Immature natural killer cell (primary cell): ENCODE measurements at places on chromosomes 4 and X.
A peak's percentile ranks its signal among the peaks of the same experiment; 100 is the strongest.

DNA sequence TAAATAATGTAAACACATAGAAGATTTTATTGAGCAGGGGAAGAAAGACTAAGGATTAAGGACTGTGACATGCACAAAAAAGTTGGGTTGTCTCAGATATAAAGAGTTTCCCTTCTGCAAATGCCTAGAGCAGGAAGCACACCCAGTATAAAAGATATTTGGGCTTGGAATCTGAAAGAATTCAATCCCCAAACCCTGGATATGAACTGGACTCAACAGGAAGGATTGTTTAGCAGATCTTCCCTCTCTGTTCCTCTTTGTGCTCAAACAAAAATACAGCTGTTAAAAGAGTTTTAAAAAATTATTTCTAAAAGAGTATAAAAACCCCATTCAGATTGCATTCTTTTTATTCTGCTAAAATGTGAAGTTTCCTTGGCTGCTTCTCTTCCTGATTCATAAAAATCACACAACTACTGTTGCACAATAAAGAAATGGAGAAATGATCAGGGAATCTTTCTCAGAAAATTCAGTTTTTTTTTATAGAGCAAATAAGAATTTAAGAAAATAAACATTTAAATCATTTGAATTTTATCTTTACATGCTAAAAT lies 71.4 kb downstream of the PDLIM5 start:
- no peaks in the 10 kb centered on the region for H3K27me3 ChIP-seq
- no peaks in the 10 kb centered on the region for H3K36me3 ChIP-seq
- no peak for DNase-seq
- no peak overlapping the region for H3K4me3 ChIP-seq
- H3K27ac ChIP-seq: no peak overlapping the region

- no peak overlapping the region for H3K4me3 ChIP-seq
- no peak overlapping the region for H3K27ac ChIP-seq
- no peaks in the 10 kb centered on the region for H3K36me3 ChIP-seq
- peak; percentile 9 for DNase-seq
Measured at GRCh38 chr4:149980941-149981340, 97.3 kb upstream of the DCLK2 start.

DNA sequence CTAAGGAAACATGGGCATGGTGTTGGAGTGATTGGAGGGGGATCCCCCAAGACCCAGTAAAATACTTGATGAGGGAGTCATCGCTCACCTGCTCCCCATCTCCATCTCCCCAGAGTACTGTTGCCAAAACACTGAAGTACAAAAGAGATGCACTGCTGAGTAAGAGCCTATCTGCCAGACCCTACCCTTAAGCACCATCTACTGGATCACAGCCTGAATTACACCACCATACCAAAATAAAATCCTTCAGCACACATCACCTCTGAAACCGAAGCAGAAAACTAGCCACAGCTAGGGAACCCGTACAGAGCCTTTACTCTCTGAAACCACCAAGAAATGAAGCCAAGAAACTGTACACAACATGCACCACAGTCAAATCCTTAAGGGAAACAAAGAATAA lies 466.3 kb upstream of the ACTRT1 start:
- H3K36me3 ChIP-seq: no peaks in the 10 kb centered on the region
- H3K27ac ChIP-seq: no peak overlapping the region
- H3K27me3 ChIP-seq: peaks cover 3% of the 10 kb centered on the region
- H3K4me1 ChIP-seq: no peaks in the 10 kb centered on the region
- no peak for DNase-seq
- no peak overlapping the region for H3K4me3 ChIP-seq

DNA sequence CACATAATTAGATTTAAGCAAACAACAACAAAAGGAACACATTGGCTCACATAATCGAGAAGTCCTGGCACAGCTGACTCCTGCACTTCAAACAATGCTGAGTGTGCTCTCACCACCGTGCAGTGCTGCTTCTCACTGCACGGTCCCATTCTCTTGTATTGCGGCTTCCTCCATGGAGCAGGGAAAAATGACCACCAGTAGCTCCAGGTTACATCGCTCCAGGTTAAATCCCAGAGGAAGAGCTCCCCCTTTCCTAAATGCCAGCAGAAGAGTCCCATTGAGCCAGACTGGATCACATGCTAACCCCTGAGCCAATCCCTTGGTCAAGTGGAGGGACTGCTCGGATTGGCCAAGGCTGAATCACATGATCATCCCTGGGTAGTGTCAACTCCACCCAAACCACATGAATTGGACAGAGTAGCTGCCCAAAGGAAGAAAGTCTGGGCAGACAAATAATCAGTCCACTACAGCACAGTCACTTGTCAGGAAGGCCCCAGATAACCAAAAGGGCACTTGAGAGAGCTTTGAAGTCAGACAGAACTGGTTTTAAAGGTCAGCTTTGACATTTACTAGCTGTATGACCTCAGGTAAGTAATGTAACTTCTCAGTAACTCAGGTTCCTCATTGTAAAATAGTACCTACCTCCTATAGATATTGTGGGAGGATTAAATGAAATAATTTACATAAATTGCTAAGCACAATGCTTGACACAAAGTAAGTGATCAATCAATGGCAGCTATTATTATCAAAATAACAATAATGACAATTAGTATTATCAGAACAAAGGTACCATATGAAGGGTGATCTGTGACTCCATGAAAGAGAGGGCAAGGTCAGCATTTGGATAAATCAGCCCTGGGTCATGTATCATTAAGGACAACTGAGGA lies 14.3 kb downstream of the TEC start:
- H3K27ac ChIP-seq: peak overlapping the region; percentile 7
- no peaks in the 10 kb centered on the region for H3K36me3 ChIP-seq

- no peak for DNase-seq
- no peaks in the 10 kb centered on the region for H3K27me3 ChIP-seq
- H3K36me3 ChIP-seq: no peaks in the 10 kb centered on the region
- no peak overlapping the region for H3K4me3 ChIP-seq
Measured at GRCh38 chrX:146921204-146921603, 106.7 kb upstream of the CXorf51A start.

DNA sequence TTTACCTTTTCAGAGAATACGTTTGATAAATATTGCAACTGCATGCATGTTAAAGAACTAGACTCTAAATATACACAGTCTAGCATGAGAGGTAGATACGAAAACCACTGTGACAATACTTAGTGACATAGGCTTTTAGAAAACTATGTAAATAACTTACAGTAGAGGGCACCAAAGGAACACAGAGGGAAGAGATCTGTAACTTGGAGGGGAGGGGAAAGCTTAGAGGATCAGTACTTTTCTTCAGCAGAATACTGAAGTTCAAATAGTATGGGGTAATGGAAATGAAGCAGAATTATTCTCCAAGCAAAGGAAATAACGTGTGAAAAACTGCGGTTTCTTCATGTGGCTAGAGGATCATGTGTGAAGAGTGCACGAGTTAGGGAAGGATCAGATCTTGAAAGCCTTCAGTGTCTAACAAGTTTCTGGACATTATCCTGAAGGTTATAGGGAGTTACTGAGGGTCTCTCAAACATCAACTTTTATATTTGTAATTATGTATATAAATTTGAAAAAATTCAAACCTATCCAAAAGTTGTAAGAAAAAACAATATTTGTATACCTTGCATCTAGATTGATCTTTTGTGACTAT lies 264.3 kb downstream of the NPFFR2 start:
- peak; percentile 1 for DNase-seq
- H3K27me3 ChIP-seq: no peaks in the 10 kb centered on the region
- peaks cover 3% of the 10 kb centered on the region for H3K4me1 ChIP-seq
- H3K36me3 ChIP-seq: no peaks in the 10 kb centered on the region
- no peak overlapping the region for H3K4me3 ChIP-seq
- no peak overlapping the region for H3K27ac ChIP-seq

DNA sequence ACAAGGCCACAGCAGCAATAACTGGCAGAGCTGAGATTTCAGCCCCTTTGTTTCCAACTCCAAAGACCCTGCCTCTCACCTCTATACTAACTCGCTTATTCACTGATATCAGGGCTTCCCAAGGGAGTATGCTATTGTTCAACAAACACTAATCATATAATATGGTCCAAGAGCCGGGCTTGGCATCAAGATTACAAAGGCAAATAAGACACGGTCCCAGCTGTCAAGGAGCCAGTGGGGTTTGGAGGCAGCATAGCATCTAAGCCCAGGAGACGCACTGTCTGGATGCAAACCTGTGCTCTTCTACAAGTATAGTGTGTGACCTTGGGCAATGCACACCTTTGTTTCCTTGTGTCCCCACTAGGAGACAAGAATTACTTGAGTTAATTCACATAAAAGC lies 28.7 kb downstream of the PAPSS1 start:
- DNase-seq: no peak
- H3K36me3 ChIP-seq: peaks cover 24% of the 10 kb centered on the region
- H3K4me3 ChIP-seq: no peak overlapping the region
- H3K27me3 ChIP-seq: no peaks in the 10 kb centered on the region

DNA sequence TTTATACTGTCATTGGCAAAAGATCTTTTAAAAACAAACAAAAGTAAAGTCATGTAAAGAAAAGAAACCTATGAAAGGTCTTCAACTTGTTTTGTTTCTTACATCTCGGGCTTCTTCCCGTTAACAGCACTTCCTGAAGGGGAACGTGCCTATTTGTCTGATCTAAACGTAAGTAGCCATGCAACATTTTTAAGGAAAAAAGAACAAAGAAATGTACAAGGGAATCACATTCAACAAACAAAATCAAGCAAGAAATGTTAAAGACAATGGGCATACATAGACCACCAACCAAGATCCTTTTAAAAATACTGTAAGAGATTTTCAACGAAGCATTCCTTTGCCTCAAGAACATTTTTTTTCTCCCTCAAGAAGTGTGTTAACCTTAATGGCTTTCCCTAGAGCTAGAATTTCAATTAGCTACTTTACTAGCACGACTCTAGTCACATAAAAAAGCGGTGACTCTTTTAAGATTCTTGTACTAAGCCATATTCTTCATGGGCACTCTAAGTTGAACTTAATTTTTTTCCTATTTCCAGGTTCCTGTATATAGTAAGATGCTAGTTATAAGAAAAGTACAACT lies 112.0 kb upstream of the TTC29 start:
- peak overlapping the region; percentile 90 for H3K4me3 ChIP-seq
- no peaks in the 10 kb centered on the region for H3K36me3 ChIP-seq
- no peaks in the 10 kb centered on the region for H3K27me3 ChIP-seq
- DNase-seq: no peak
- H3K27ac ChIP-seq: no peak overlapping the region

GRCh38 chr4:183897193-183897592 lies 7.9 kb upstream of the STOX2 start:
- H3K36me3 ChIP-seq: no peaks in the 10 kb centered on the region
- no peak overlapping the region for H3K27ac ChIP-seq
- peaks cover 5% of the 10 kb centered on the region for H3K27me3 ChIP-seq
- H3K4me1 ChIP-seq: no peaks in the 10 kb centered on the region
- H3K4me3 ChIP-seq: no peak overlapping the region
- no peak for DNase-seq

- no peaks in the 10 kb centered on the region for H3K36me3 ChIP-seq
- peak overlapping the region; percentile 58 for H3K27ac ChIP-seq
- peaks cover 25% of the 10 kb centered on the region for H3K4me1 ChIP-seq
- peaks cover 16% of the 10 kb centered on the region for H3K27me3 ChIP-seq
Measured at GRCh38 chr4:128290526-128290925, 2.9 kb upstream of the PGRMC2 start.

DNA sequence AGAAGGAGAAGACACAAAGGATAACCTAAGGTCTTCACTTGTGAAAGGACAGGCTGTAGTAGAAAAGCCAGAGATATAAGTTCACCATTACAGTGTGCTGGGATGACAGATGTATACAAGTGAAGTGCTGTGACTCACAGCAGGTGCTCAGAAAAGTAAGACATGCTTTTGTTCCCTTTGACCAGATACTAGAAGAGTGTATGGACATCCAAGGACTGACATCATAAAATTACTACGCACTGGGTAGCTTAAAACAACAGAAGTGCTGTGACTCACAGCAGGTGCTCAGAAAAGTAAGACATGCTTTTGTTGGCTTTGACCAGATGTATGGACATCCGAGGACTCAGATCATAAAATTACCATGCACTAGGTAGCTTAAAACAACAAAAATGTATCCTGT lies 61.6 kb upstream of the BTC start:
- H3K4me1 ChIP-seq: no peaks in the 10 kb centered on the region
- H3K27ac ChIP-seq: no peak overlapping the region
- no peak overlapping the region for H3K4me3 ChIP-seq
- H3K36me3 ChIP-seq: no peaks in the 10 kb centered on the region
- no peak for DNase-seq

GRCh38 chr4:70915036-70915815 lies 13.1 kb downstream of the MOB1B start:
- H3K27me3 ChIP-seq: no peaks in the 10 kb centered on the region
- no peak for DNase-seq
- no peaks in the 10 kb centered on the region for H3K36me3 ChIP-seq
- no peak overlapping the region for H3K27ac ChIP-seq
- no peak overlapping the region for H3K4me3 ChIP-seq
- H3K4me1 ChIP-seq: peaks cover 19% of the 10 kb centered on the region

- H3K4me1 ChIP-seq: no peaks in the 10 kb centered on the region
- no peak overlapping the region for H3K27ac ChIP-seq
- H3K27me3 ChIP-seq: no peaks in the 10 kb centered on the region
- no peaks in the 10 kb centered on the region for H3K36me3 ChIP-seq
- no peak for DNase-seq
- H3K4me3 ChIP-seq: no peak overlapping the region
Measured at GRCh38 chr4:16573739-16574138, 324.7 kb downstream of the LDB2 start.

- no peak for DNase-seq
- H3K36me3 ChIP-seq: no peaks in the 10 kb centered on the region
- H3K4me3 ChIP-seq: no peak overlapping the region
- H3K4me1 ChIP-seq: no peaks in the 10 kb centered on the region
- H3K27me3 ChIP-seq: peaks cover 2% of the 10 kb centered on the region
Measured at GRCh38 chrX:71525316-71525715, 7.6 kb upstream of the OGT start.

DNA sequence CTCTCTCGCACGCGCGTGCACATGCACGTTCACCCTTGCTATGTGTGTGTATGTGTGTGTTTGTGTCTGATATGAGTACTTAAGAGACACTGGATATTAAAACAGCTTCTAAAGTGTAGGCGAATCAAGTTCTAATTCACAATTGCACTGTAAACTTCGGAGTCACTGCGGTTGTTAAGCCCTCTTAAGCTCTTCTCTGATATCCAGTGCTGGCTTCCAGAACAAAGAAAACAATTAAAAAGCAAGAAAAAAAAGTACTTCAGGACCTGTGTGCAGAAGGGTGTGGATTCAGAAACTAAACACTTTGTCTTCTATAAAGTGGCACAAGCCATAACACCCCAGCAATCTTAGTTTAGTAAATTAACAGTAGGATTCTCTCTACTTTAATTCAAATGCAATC lies 300.2 kb downstream of the PCDH7 start:
- no peak overlapping the region for H3K27ac ChIP-seq
- no peak overlapping the region for H3K4me3 ChIP-seq
- H3K27me3 ChIP-seq: peaks cover 3% of the 10 kb centered on the region

- H3K36me3 ChIP-seq: no peaks in the 10 kb centered on the region
- H3K4me1 ChIP-seq: peaks cover 48% of the 10 kb centered on the region
- no peak overlapping the region for H3K27ac ChIP-seq
- H3K4me3 ChIP-seq: no peak overlapping the region
Measured at GRCh38 chr4:38180456-38180855, 220.3 kb downstream of the PTTG2 start.

- peak; percentile 39 for DNase-seq
- no peaks in the 10 kb centered on the region for H3K36me3 ChIP-seq
- H3K27me3 ChIP-seq: peaks cover 3% of the 10 kb centered on the region
- H3K4me1 ChIP-seq: peaks cover 12% of the 10 kb centered on the region
- peak overlapping the region; percentile 38 for H3K4me3 ChIP-seq
- H3K27ac ChIP-seq: no peak overlapping the region
Measured at GRCh38 chrX:129980001-129980401, 2.4 kb upstream of the BCORL1 start.

- H3K4me3 ChIP-seq: no peak overlapping the region
- H3K27ac ChIP-seq: no peak overlapping the region
- peaks cover 2% of the 10 kb centered on the region for H3K27me3 ChIP-seq
- H3K36me3 ChIP-seq: no peaks in the 10 kb centered on the region
- H3K4me1 ChIP-seq: no peaks in the 10 kb centered on the region
Measured at GRCh38 chrX:30488092-30488491, 89.5 kb downstream of the TASL start.
